ENCODE measurements at places on chromosomes 6 and 20.

- DNase-seq: no peak
Measured at GRCh38 chr6:40906759-40907158, 132.3 kb downstream of the UNC5CL start.

- DNase-seq: no peak
Measured at GRCh38 chr6:131000544-131000943, 62.5 kb downstream of the EPB41L2 start.

- no peak for DNase-seq
Measured at GRCh38 chr6:11214084-11214833, 18.2 kb downstream of the NEDD9 start.

GRCh38 chr6:169976301-169977081 is 225.1 kb downstream of the ERMARD start:
- DNase-seq: no peak

- DNase-seq: no peak
Measured at GRCh38 chr6:134172706-134173365, 120.4 kb upstream of the SLC2A12 start.

GRCh38 chr20:56343861-56344381 is 14.9 kb upstream of the FAM210B start:
- peak; percentile 74 for DNase-seq

GRCh38 chr6:131061041-131061750 is 1.8 kb downstream of the EPB41L2 start:
- DNase-seq: no peak

GRCh38 chr20:24950836-24951525 is 1.9 kb downstream of the CST7 start:
- peak; percentile 22 for DNase-seq

- peak; percentile 22 for DNase-seq
Measured at GRCh38 chr20:40160097-40160550, 528.9 kb downstream of the MAFB start.

DNA sequence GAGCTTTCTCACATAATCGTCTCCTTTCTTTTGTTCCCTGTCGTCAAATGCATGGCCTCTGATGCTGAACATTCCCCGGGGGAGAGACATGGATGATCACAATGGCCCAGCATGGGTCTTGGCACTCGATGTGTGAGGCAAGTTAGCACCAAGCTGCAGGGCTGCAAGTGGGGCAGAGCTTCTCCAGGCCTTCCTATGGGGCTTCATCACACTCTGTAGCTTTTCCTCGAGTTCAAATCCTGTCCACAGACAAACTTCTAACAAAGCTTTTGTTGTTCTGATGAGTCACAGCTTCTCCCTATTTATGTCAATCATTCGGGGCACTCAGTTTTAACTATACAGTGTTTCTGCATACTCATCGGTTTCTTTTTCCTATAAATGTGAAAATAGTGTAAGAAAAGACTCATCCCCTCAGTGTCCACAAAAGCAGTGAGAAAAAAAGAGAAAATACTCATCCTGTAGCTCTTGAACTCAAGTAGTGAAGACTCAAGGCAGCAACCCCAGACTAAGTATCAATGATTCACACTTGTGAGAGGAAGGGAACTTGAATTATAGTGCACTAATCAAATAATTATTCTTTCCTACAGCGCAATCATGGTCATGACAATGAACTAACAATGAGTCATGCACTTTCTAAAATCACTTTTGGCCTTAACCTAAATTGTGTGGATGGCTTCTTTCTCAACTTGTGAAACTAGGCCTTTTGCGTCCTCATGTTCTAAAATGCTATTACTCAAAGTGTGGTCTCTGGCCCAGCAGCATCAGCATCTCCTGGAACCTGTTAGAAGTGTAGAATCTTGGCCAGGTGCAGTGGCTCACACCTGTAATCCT is 68.4 kb upstream of the NOX3 start:
- DNase-seq: peak; percentile 41

DNA sequence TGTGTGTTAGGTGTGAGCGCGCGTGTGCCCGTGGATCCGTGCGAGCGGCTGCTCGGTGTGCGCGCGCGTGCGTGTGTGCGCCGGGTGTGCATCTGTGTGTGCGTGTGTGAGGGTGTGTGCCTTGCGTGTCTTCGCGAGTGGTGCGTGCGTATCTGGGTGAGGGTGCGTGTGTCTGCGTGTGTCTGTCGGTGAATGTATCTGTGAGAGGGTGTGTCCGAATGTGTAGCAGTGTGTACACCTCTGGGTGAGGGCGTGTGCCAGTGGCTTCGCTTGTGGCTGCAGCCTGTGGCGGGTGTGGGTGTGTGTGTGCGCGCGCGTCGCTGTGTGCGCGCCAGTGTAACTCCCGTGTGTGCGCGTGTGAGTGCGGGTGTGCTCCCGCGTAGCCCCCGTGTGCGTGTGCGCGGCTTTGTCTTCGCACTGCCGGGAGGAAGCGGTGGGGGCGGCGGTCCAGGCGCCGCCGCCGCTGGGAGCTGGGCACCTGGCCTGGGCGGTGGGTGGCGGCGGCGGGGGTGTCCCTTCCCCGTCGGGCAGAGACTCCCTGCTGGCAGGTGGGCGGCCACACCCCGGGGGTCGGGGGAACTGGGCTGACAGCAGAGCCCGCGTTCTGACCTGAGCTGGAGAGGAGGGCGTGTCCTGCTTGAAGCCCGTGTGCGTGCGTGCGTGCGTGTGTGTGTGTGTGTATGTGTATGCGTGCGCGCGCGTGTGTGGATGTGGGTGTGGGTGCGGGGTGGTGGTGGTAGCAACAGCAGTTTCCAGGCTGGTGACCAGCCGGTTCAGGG is 61.3 kb upstream of the EPB41L1 start:
- peak; percentile 59 for DNase-seq

DNA sequence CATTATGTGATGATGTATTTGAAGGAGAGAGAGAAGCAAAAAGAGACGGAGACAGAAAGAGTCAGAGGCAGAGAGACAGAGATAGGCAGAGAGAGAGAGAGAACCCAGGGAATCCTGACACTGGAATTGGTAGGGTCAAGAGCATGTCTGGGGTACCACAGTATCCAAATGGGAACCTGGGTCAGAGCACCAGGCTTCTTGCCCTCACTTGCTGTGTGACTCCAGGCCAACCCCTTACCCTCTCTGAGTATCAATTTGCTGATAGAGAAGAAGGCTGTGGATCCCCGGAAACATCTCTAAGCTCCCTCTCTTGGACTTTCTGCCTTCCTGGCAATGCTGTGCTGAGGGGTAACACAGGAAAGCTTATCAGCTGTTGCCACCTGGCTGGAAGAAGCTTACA is 385.3 kb upstream of the SULF2 start:
- no peak for DNase-seq
